Panc1 (cell line): ENCODE measurements at places on chromosomes 13 and 19.

- peak; percentile 15 for DNase-seq
Observed at GRCh38 chr19:50300814-50301606, 28.2 kb downstream of the KCNC3 start.

DNA sequence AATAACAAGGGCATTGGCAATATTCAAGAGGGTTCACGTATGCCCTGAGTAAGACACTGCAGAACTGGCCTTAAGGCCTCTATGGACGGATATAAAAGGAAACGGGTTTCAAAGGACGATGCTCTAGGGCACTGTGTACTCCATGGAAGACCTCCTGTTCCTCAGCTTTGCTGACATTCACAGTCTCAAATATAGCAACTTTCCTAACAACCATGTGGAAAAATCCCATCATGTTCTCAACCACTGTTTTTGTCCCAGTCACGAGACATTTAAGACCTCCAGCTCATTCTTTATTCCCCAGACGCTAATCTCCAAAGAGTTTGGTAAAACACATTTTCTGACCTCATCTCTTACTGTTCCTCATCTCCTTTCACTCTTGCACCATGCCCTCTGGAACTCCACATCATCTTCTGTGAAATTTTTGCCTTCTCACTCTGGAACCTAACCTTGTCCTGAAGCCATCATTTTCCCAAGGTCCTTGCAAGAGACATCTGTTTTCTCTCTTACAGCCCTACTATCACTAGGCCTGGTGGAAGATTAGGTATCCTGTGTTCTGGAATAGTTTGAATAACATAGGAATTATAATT lies 37.6 kb downstream of the SPRY2 start:
- no peak for DNase-seq

DNA sequence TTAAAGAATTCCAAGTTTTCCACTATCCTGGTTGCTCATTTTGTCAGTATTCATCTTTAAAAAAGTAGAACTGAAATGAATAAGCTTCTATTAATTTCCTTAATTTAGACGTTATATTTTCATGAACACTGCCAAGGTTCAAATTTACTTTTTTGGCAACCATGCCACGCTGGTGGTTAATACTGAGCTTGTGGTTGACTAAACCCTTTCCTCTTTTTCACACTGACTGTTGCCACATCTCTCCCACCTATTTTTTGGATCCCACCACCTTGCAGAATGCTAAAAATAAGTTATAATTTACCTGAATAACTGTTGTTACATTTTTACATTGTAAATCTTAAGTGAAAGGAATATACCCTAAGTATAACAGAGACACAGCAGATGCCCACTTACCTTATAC lies 45.0 kb downstream of the FLT3 start:
- DNase-seq, result no peak

- no peak for DNase-seq
Observed at GRCh38 chr13:93859716-93860115, 619.8 kb downstream of the DCT start.
